Temporal lobe (tissue), 4 donors: ENCODE measurements at places on chromosomes 2 and 18. TPM values are rescaled to one million over a fixed set of nuclear protein-coding genes. Genes with fewer than 3 reads are reported as not detected.

The CRYGB gene
- not detected for total RNA-seq

The SERPINB5 gene
- total RNA-seq, result 0.49 TPM

The CHRNA1 gene
- not detected for total RNA-seq

The ERBB4 gene
- 99.1 TPM for total RNA-seq

The TWIST2 gene
- total RNA-seq, result 0.25 TPM

The GALM gene
- total RNA-seq, result 2.7 TPM

The STARD6 gene
- not detected for total RNA-seq

The RAD51AP2 gene
- 0.25 TPM for total RNA-seq
